CD4-positive, alpha-beta T cell treated with Interleukin-4 for 1 hour (primary cell): ENCODE measurements at places on chromosomes 3 and 15.
A peak's percentile ranks its signal among the peaks of the same experiment; 100 is the strongest.

- peak; percentile 53 for DNase-seq
Measured at GRCh38 chr3:12870942-12871341, 29.6 kb upstream of the RPL32 start.

DNA sequence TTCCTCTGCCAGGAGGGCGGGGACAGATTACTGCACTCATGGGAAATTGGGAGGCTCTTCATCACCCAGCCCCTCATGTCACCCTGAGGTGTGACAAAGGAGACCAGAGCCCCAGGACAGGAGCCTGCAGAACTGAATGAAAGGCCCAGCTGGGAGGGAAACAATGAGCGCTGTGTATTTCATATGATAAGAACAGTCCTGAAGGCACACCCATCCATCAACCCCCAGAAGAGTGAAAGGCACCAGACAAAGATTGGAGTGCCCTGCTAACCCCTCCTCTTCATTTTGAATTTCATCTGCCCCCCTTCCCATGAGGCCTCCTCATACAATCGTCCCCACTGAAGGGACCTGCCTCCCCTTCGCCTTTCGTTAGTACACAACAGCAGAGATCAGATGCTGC, 160.0 kb upstream of the PRICKLE2 start:
- no peak for DNase-seq

- DNase-seq: no peak
Measured at GRCh38 chr3:124483915-124484470, 246.3 kb upstream of the UMPS start.

GRCh38 chr15:57865294-57865693, 158.8 kb downstream of the POLR2M start:
- DNase-seq: no peak

DNA sequence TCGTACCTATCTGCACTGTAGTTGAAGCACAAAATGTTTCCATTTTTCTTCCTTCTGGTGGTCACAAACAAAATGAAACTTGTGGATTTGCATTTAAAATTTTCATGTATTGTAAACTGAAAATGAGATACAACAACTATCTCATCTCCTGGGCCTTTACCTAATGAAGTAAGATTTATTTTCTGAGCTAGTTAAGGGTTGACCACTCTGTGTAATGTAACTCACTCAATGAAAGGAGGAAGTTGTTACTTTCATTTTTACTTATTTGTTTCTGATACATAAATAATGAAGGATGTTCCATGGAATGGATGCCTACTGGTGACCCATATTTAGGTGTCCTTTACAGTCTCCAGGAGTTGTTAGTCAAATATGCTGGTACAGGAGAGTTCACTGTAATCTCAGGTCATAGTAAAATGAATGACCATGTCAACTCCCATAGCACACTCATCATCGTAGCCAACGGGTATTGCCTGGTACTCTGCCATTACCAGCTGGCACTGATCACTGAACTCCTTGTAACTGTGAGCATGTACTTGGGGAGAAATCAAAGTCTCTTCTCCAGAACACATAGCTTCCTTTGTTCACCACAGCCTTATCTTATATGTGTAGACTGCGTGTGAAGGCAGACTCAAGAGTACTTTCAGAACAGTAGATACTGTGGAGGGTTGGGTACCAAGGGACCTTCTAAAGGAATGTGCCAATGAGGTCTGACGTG, 474.2 kb upstream of the ROBO2 start:
- DNase-seq: no peak

GRCh38 chr3:61354604-61355003, 103.4 kb upstream of the FHIT start:
- no peak for DNase-seq

DNA sequence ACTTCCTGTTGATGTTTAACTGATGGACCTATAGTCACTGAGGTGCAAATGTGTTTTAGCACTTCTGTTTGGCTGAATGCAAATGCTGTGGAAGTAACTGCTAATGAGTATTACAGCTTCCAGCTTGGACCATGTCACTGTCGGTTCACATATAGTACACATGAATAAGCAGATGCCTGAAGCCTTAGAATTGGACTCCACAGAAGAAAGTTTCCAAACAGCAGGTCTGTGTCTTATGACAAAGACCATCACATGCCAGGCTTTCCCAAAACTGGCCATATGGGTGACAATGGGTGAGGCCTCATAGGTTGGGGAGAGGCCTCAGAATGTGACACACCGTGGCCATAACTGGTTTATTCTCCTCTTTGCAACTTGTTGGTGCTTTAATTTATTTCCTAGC, 241.8 kb downstream of the WNT5A start:
- no peak for DNase-seq

GRCh38 chr15:71779073-71779797, 31.1 kb upstream of the NR2E3 start:
- no peak for DNase-seq

GRCh38 chr3:4492208-4493013, 737 bp upstream of the ITPR1 start:
- DNase-seq: peak; percentile 47

- no peak for DNase-seq
Measured at GRCh38 chr3:173440514-173440913, 43.0 kb downstream of the NLGN1 start.

DNA sequence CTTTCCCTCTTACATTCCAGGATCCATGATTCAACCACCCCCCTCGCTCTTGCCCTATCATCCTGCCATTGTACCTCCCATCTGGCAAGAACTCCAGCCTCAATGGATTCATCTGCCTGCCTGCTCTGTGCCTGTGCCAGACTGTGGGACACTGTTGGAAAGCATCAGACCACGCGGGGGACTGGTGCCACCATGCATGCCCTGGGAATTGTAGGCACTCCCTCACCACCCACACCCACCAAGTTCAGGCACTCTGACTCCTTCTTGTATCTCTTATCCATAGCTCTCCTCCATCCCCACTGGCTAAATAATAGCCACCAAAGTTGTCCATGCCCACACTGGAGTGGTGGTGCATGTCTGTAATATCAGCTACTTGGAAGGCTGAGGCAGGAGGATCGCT, 143.8 kb downstream of the TPRA1 start:
- peak; percentile 3 for DNase-seq

DNA sequence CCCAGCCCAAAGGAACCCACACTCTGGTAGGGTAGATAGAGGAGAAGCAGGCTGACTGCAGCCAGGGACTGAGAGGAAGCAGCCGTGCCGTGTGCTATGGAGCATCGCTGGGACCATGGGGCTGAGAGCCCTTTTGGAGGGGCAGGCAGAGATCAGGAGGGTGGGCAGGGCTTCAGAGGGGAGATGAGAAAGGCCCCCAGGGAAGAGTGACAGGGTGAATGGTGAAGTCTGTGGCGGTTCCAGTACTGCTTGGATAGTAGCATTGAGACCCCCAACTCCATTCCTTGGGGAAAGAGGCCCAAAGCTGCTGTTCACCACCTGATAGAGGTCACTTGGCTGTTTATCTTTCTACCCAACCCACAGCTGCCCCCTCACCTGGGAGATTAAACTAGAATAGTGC, 80.0 kb upstream of the MRPS22 start:
- no peak for DNase-seq

DNA sequence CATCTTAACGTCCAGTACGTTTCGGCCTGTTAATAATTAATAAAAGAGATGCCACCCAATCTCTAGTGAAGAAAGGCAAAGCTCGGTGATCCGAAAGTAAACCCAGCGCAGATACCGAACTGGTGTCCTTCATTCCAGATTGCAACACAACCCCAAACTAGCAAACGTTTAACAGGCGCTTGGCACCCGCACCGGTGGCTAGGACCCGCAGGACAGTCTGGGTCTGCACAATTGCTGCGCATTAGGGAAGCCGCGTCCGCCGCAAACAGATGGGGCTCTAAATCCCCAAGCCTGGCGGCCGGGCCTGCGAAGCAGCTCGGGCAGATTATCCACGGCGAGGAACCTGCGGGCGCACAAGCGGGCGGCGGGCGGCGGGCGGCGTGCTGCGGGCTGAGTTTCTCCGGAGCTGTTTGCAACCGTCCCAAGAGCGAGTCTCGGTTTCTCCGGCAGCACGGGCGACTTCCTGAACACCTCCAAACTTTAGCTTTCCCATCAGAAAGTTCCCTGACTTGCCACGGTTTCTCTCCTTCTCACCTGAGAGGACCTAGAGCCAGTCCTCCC, 112.1 kb upstream of the ICE2 start:
- DNase-seq: peak; percentile 29
